ENCODE measurements at places on chromosomes 7 and 10.

DNA sequence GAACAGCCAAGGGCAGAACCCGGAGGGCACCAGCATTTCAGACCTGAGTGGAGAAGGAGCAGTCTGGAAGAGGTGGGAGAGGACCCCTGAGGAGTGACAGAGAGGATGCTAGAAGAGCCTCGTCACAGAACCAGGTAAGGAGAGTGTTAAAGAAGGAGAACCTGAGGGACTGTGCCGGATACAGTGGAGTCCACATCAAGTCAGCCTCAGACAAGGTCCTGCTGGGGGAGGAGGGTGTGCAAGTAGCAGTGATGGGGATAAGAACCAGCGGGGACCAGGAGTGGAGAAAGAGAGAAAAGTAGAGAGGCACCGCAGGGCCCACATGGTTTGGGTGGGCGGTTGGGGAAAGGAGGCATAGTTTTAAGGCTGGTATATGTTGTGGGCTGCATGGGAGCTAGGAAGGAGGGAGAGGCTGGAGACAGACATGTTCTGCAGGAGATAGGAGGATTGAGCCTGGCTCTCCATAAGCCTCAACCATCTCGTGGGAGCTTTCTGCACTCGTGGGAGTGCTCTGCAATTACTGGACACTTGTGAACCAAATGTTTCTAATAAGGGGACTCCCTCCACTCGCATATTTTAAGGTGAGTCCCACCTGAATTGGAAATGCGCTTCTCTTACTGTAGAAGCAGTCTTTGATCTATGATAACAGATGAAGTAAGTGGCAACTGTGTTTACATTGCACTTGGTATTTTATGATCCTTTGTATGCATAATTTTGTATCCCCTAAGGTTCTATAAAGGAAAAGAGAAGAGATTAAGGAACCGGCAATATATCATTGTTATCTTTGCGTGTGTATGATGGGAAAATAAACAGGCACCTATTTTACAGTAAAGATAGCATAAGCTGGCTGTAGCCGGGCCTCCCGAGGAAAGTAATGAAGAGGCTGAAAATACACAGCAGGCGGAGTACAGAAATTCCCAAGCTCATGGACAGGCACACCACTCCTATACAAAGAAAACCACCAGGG lies 154.8 kb downstream of the ADAM12 start:
- no peak for DNase-seq

- no peak for DNase-seq
Measured at GRCh38 chr10:7610651-7611389, 55.9 kb downstream of the ITIH5 start.

- no peak for DNase-seq
Measured at GRCh38 chr10:27207350-27207749, 33.2 kb downstream of the ACBD5 start.

- DNase-seq, result no peak
Measured at GRCh38 chr7:49860293-49860692, 86.9 kb downstream of the VWC2 start.

GRCh38 chr7:112058686-112059085 lies 147.5 kb downstream of the DOCK4 start:
- DNase-seq, result no peak

- no peak for DNase-seq
Measured at GRCh38 chr7:117858712-117859111, 14.5 kb downstream of the CTTNBP2 start.

DNA sequence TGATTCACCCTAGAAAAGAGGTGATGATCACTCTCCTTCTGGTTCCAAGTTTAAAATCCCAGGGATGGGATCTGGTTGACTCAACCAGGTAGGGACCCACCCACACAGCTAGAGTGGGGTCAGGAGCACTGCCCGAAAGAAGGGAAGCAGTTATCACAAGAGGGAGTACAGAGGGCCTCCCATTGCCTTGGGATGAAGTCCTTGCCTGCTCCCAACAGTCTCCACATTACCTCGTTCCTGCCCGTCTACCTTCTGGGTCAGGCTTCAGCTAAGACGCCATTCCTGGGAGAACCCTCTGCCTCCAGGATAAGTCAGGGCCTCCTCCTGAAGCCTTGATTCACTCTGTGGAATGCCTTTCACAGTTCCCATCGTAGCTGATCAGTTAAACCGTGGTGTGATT lies 23.8 kb downstream of the ZMIZ2 start:
- no peak for DNase-seq

GRCh38 chr7:113832196-113832745 lies 86.5 kb downstream of the PPP1R3A start:
- DNase-seq, result no peak

GRCh38 chr7:66356277-66356721 lies 151.2 kb downstream of the TPST1 start:
- DNase-seq, result no peak

- DNase-seq, result no peak
Measured at GRCh38 chr7:141207661-141208060, 133.8 kb downstream of the TMEM178B start.

GRCh38 chr10:125513429-125514182 lies 169.4 kb downstream of the TEX36 start:
- DNase-seq, result no peak

- no peak for DNase-seq
Measured at GRCh38 chr10:86960003-86960862, 1.8 kb downstream of the SNCG start.

DNA sequence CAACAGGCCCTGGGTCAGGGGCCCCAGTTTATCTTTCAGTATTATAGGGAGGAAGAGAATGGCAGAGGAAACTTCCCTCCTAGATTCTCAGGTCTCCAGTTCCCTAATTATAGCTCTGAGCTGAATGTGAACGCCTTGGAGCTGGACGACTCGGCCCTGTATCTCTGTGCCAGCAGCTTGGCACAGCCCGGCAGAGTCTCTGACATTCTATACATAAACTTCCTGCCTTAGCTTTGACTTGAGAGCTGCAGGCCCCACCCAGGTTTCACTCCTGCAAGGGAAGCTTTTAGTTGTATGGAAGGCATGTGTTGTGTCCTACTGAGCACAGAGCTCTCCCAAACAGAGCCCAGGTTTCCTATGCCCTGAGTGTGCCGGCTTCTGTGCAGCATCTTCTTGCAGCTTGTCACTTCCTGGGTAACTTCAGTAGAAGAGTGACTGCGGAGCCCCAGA lies 205.6 kb upstream of the PRSS58 start:
- DNase-seq, result no peak

GRCh38 chr7:77454802-77455201 lies 38.7 kb upstream of the GSAP start:
- DNase-seq, result no peak

GRCh38 chr7:81776161-81776560 lies 6.3 kb upstream of the HGF start:
- no peak for DNase-seq

DNA sequence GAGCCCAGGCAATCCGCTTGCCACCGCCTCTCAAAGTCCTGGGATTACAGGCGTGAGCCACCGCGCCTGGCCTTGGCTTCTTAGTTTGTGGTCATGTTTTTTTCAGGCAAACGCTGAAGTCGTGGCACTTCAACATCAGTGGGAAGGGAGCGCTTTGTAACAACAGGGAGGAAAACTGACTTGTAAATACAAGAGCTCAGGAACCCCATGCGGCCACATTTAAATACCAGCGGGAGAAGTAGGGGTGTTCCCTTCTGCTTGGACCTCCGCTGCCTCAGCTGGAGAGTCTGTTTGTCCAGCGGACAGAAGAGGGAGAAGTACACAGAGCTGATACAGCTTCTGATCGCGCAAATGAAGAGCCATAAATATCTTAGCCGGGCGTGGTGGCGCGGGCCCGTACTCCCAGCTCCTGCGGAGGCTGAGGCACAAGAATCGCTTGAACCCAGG lies 108.7 kb upstream of the KMT2C start:
- DNase-seq, result no peak

DNA sequence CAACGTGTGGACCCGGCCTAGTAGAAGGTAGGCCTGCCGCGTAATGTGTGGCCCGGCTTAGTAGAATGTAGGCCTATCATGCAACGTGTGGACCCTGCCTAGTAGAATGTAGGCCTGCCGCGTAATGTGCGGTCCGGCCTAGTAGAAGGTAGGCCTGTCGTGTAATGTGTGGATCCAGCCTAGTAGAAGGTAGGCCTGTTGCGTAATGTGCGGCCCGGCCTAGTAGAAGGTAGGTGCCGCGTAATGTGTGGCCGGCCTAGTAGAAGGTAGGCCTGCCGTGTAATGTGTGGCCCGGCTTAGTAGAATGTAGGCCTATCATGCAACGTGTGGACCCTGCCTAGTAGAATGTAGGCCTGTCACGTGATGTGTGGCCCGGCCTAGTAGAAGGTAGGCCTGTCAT lies 11.9 kb upstream of the GTPBP4 start:
- no peak for DNase-seq

DNA sequence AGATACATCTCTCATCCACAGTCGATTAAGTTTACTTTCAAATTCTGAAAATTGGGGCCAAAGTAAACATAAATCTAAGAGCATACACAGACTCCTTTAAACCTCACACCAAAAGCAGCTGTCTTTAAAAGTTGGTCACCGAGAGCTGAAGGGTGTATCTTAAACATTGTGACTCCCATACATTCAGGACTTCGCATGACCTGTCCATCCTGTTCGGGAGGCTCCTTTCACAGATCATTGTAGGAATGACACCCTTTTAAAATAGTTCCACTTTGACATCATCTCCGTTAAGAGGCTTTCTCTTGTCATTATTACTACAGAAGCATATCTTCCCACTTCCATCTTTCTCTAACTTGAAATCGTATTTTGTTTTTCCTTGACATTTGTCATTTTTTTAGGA lies 440.0 kb downstream of the DNAJB9 start:
- no peak for DNase-seq

GRCh38 chr10:92068900-92069299 lies 145.3 kb downstream of the BTAF1 start:
- no peak for DNase-seq

- DNase-seq, result no peak
Measured at GRCh38 chr7:106417273-106417902, 132.6 kb upstream of the NAMPT start.

DNA sequence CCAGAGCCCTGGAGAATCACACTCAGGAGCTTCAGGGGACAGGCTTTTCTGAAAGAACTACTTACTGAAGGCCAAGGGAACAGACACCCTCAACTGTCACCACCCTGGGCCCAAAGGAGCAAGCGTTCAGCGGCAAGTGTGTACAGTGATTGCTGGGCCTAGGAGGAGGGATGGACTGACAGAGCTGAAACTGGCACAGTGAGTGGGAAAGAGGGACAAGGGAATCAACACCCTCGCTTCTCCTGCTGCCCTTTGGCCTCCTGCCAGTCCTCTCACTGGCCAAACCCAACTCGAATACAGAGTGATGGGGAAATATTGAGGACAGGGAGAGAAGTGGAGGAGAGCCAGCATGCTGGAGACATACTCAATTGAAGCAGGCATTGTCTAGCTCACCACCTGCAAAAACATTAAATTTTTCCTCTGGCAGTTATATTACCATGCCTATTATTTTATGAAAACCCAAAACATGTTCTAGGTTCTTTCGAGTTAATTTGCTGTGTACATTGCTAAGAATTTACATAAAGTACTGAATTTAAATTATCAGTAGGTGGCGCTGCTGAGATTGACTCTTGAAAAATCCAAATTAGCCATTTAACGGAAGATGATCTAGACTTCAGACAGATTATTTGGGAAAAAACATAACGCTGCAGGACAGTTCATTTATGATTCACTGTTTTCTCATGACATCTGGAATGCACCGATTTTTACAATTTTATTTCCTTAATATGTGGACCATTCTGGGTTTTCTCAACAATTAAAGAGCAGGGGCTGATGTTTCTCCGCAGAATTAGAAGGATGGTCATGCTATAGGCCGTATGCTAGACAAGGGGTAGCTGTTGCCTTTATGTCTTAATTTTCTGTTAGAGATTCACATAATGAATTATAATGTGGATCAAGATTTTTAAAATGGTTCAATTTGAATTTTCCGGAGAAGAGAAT lies 14.7 kb upstream of the TMEM236 start:
- no peak for DNase-seq

- DNase-seq, result no peak
Measured at GRCh38 chr10:102280397-102281101, 35.2 kb downstream of the GBF1 start.

GRCh38 chr10:69628891-69629290 lies 1.2 kb upstream of the FAM241B start:
- DNase-seq, result no peak

- DNase-seq, result no peak
Measured at GRCh38 chr10:14712991-14713424, 61.7 kb downstream of the FAM107B start.

- no peak for DNase-seq
Measured at GRCh38 chr7:86958380-86958779, 101.1 kb downstream of the ELAPOR2 start.

- no peak for DNase-seq
Measured at GRCh38 chr7:77687100-77687746, 9.0 kb upstream of the RSBN1L start.

GRCh38 chr7:1725766-1726630 lies 55.9 kb downstream of the ELFN1 start:
- DNase-seq, result no peak

DNA sequence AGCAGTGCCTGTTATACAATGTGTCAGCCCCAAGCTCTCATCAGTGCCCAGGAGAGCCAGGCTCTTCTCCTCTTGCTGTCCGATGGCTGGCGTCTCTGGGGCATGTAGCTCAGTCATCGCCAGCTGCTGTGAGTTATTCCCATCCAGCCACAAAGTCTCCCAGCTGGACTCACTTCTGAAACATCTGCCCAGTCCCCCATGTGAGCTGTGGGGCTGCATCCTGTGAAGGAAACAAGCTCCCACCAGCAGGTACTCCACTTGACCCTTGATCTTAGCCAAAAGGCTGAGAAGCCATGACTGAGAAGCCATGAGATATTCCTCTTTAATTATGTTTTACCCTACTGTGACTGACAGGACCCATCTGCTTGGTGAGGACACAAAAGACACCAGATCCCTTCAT lies 212.7 kb upstream of the IGFBP3 start:
- no peak for DNase-seq

GRCh38 chr10:119415536-119416503 lies 126.7 kb downstream of the RGS10 start:
- DNase-seq, result no peak

GRCh38 chr10:97059006-97059871 lies 126.5 kb downstream of the SLIT1 start:
- no peak for DNase-seq

- DNase-seq, result no peak
Measured at GRCh38 chr10:69902835-69903535, 101.3 kb downstream of the COL13A1 start.

GRCh38 chr7:133741078-133741477 lies 386.1 kb upstream of the LRGUK start:
- no peak for DNase-seq

DNA sequence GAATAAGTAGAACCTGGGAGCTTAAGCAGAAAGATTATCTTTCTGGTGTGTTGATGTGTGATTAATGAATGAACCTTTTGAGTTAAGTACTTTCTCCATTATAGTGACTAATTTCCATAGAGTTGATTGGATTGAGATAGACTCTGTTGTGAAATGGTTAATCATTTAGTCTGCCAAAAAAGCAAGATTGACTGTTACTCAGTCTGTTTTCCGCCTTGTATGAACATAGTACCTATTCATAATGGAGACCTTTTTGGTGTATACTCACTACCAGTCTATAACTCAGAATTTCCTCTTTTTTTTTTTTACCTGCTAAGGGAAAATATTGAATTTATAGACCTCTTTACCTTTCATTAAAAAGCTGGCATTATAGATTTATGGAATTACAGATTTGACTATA lies 14.4 kb upstream of the NPVF start:
- no peak for DNase-seq
